ENCODE measurements at places on chromosomes 1 and 21.

GRCh38 chr1:82446236-82446635 lies 645.5 kb downstream of the ADGRL2 start:
- no peak for DNase-seq

DNA sequence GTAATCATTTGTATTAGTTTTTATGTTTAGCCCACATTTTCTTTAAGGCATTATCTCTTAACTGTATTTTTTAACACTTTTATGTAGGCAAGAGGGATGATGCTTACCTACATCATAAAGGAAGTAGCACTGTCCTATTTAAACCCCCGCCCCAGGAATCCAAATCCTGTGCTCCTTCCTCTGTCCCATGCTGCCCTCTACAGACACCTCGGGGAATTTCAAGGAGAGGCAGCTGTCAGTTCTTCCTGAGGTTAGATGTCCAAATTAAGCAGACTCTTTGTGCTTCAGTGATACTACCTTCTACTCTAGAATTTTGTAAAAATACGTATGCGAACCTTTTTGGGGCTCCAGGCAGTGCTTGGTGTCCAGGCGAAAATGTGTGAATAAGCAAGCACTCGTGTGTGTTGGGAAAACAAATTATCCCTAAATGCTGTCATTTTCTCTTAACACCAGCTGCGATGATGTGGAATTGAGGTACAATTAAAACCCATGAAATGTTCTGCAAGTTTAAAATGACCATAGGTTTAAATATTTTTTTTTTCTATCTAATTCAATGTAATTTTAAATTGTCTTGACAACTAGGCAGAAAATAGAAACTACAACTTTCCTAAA lies 19.2 kb downstream of the CRCT1 start:
- DNase-seq = peak; percentile 50

DNA sequence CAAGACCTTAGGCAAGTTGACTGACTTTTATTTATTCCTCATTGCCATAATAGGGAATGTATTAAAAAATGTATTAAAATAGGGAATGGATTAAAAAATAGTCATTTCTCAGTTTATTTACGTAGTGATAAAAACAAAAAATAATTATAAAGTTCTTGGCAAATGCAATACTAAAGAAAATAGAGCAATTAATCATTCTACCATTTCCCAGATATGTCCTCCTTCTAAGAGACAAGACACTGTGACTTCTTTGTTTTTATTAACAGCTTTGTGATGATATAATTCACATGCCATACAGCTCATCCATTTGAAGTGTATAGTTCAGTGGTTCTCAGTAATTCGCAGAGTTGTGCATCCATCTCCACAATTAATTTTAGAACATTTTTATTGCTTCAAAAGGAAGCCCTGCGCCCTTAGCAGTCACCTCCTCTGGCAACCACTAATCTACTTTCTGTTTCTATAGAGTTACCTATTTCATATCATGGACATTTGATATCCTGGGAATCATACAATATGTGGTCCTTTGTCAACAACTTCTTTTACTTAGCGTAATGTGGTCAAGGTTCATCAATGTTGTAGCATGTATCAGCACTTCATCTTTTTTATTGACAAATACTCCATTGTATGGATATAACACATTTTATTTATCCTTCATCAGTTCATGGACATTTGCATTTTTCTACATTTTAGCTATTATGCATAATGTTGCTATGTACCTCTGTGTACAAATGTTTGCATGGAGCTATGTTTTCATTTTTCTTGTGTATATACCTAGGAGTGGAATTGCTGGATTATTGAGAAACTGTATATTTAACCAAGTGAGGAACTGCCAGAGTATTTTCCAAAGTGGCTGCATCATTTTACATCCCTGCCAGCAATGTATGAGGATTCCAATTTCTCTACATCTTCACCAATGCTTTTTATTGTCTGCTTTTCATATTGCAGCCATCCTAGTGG lies 5.6 kb downstream of the TBX19 start:
- DNase-seq = no peak

GRCh38 chr1:179761846-179762640 lies 19.0 kb downstream of the FAM163A start:
- DNase-seq = no peak

GRCh38 chr1:107138767-107139445 lies 1.9 kb upstream of the NTNG1 start:
- DNase-seq = no peak

Measured in KG1 (cell line).